ENCODE measurements at places on chromosomes 4 and X. TPM values are rescaled to one million over a fixed set of nuclear protein-coding genes. Genes with fewer than 3 reads are reported as not detected.

The TMSB15B gene
- total RNA-seq: not detected

The ITGB1BP2 gene
- 8.8 TPM for total RNA-seq

The NIPAL1 gene
- total RNA-seq: 22.0 TPM

The GUCY1A1 gene
- 28.6 TPM for total RNA-seq

DNA sequence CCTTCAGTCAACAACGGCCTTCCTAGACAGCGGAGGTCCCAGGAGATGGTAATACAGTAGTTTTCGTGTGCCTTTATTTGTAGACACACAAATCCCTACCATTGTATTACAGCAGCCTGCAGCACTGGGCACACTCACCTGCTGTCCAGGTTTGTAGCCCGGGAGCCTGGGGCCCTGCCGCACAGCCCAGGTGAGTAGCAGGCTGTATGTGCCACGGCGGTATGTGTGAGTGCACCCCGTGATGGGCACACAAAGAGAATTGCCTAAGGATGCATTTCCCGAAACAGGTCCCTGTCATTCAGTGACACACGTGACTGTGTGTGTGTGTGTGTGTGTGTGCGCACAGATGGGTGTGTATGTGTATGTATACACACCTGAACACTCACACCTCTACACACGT is 8.1 kb upstream of the SLC25A6 start:
- no peak overlapping the region for H3K4me3 ChIP-seq
- peaks cover 53% of the 10 kb centered on the region for H3K36me3 ChIP-seq
- H3K27ac ChIP-seq: no peak overlapping the region
- H3K4me1 ChIP-seq: no peaks in the 10 kb centered on the region
- DNase-seq: no peak

- H3K27me3 ChIP-seq: no peaks in the 10 kb centered on the region
- no peaks in the 10 kb centered on the region for H3K36me3 ChIP-seq
- no peaks in the 10 kb centered on the region for H3K4me1 ChIP-seq
- H3K27ac ChIP-seq: no peak overlapping the region
- DNase-seq: peak; percentile 80
- H3K4me3 ChIP-seq: no peak overlapping the region
Observed at GRCh38 chrX:38754102-38754790, 47.0 kb upstream of the MID1IP1 start.

- peaks cover 4% of the 10 kb centered on the region for H3K4me1 ChIP-seq
- no peak overlapping the region for H3K27ac ChIP-seq
- no peak for DNase-seq
- H3K27me3 ChIP-seq: no peaks in the 10 kb centered on the region
Observed at GRCh38 chrX:123476611-123477219, 256.1 kb downstream of the THOC2 start.

DNA sequence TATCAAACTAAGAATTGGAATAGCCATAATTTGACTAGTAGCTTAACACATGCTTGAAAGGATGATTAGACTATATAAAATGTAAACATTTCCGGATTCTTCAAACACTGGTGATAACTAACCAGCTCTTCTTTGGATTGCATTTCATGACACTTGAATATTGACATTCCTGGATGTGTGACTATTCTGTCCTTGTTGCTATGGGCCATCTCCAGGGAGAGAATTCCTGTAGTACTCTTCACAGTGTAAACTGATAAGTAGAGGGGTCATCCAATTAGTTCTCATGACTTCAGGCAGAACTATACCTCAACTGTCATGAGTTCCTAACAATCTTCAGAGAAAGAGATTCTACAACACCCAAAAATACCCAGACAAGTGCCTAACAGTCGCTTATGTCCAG is 1026.7 kb upstream of the TENM3 start:
- no peaks in the 10 kb centered on the region for H3K36me3 ChIP-seq
- no peaks in the 10 kb centered on the region for H3K27me3 ChIP-seq
- no peak overlapping the region for H3K27ac ChIP-seq
- no peak overlapping the region for H3K4me3 ChIP-seq

DNA sequence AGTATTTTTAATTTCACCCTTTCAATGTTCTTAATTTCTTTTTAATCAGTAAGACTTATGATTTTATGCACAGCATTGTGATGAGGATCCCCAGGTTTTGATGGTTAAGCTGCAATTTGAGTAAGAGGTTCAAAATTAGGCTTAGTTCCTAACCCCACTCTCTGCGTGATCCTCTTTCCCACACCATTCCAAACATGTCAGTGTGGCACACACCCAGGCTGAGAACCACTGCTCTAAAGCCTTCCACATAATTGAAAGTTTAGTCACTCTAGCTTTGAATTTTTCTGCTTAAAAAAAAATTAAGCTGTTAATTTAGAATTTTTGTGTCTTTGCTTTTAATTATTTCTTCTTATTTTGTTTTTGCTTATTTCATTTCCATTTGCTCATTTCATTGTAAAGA is 68.8 kb upstream of the SLC7A11 start:
- no peak for DNase-seq
- H3K4me1 ChIP-seq: no peaks in the 10 kb centered on the region
- H3K27ac ChIP-seq: no peak overlapping the region
- no peak overlapping the region for H3K4me3 ChIP-seq
- H3K36me3 ChIP-seq: no peaks in the 10 kb centered on the region

DNA sequence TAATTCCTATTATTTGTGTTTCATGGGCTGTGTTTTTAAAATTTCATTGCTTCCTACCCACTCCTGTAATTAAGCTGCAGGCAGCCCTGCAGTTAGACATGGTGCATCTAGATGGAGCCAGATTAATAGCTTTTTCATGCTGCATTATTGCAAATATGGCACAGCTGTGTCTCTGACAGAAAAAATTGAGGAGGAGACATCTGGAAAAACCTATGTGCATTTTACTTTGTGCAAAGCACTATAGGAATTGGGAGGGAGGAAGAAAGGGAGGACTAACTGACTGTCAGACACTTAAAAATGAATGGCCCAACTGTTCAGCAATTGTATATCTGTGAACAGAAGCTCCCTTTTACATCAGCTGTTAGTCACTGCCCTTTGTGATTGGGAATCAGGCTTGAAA is 8.1 kb upstream of the RPGR start:
- no peak overlapping the region for H3K27ac ChIP-seq
- no peaks in the 10 kb centered on the region for H3K27me3 ChIP-seq
- no peak overlapping the region for H3K4me3 ChIP-seq
- DNase-seq: no peak

DNA sequence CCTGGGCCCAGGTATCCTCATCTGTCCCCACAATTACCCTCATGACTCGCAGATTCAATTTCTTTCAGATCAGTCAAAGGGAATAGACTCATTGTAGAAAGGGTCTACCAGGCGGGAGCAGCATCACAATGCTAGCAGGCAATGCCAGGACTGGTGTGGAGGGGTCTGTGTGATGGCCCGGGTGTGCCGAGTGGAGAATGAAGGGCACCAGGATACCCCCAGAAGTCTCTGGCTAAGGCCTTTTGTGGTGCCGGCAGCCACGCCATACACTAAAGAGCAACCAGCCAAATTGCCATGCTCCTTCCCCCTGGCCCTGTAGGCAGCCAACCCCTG is 37.9 kb upstream of the RASL11B start:
- DNase-seq: no peak
- no peaks in the 10 kb centered on the region for H3K36me3 ChIP-seq
- peak overlapping the region; percentile 58 for H3K27ac ChIP-seq
- no peak overlapping the region for H3K4me3 ChIP-seq
- no peaks in the 10 kb centered on the region for H3K27me3 ChIP-seq

DNA sequence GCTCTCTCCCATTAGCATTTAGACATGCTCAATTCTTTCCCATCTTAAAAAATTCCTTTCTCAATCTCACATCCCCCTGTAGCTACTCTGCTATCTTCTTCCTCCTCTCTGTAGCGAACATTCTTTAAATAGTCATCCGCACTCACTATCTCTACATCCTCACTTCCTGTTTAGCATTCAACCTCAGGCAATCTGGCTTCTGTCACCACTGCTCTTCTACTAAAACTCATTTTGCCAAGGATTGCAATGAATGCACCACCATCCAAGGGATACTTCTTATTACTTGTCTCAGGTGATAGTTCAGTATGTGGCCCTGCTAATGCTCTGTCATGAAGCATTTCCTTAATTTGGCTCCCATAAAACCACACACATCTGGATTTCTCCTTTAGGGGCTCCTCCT is 10.9 kb upstream of the TET2 start:
- no peak overlapping the region for H3K27ac ChIP-seq
- H3K27me3 ChIP-seq: no peaks in the 10 kb centered on the region
- no peak overlapping the region for H3K4me3 ChIP-seq

- no peak for DNase-seq
- H3K36me3 ChIP-seq: no peaks in the 10 kb centered on the region
- no peak overlapping the region for H3K4me3 ChIP-seq
- peaks cover 21% of the 10 kb centered on the region for H3K4me1 ChIP-seq
- no peak overlapping the region for H3K27ac ChIP-seq
Observed at GRCh38 chr4:659851-660250, 14.2 kb downstream of the ATP5ME start.

- no peaks in the 10 kb centered on the region for H3K4me1 ChIP-seq
- no peak overlapping the region for H3K4me3 ChIP-seq
- no peaks in the 10 kb centered on the region for H3K36me3 ChIP-seq
- no peak overlapping the region for H3K27ac ChIP-seq
Observed at GRCh38 chr4:5112333-5113095, 61.2 kb downstream of the STK32B start.

- H3K36me3 ChIP-seq: peaks cover 5% of the 10 kb centered on the region
- no peak for DNase-seq
- H3K27ac ChIP-seq: no peak overlapping the region
- no peaks in the 10 kb centered on the region for H3K27me3 ChIP-seq
- H3K4me3 ChIP-seq: no peak overlapping the region
Observed at GRCh38 chrX:16765594-16765993, 20.7 kb upstream of the TXLNG start.

GRCh38 chr4:35228313-35228712 is 1016.0 kb downstream of the ARAP2 start:
- no peak overlapping the region for H3K4me3 ChIP-seq
- no peaks in the 10 kb centered on the region for H3K27me3 ChIP-seq
- no peaks in the 10 kb centered on the region for H3K4me1 ChIP-seq
- no peak for DNase-seq

DNA sequence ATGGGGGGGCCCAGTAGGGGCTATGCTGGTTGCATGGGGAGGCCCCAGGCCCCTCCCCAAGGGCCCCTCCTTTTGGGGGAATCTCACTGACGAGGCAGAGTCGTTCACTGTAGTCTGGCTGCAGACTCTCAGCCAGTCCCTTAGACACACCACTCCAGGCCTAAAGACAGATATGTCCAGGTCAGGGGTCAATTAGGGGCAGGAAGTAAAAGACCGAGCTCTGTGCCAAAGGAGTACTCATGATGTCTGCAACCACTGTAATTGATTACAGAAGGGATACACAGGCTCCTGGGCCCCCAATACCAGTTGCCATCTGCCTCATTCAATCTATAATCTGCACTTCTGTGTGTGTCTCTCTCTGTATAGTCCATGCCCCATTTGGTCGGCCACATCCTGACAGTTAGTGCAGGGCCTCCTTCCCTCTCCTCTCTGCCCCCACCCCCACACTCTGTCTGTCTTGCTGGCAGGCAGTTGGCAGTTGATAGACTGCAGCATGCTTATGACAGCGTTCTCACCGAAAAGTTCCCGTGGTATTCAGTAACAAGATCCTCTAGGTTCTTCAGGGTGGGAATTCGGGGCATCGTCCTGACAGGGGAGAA is 1.3 kb upstream of the CXorf65 start:
- no peak for DNase-seq
- no peak overlapping the region for H3K4me3 ChIP-seq
- H3K27ac ChIP-seq: no peak overlapping the region
- no peaks in the 10 kb centered on the region for H3K27me3 ChIP-seq

- H3K27me3 ChIP-seq: peaks cover 5% of the 10 kb centered on the region
- no peak for DNase-seq
- peak overlapping the region; percentile 40 for H3K4me3 ChIP-seq
- H3K4me1 ChIP-seq: no peaks in the 10 kb centered on the region
- no peak overlapping the region for H3K27ac ChIP-seq
Observed at GRCh38 chrX:65821721-65822496, 154.5 kb downstream of the MSN start.

DNA sequence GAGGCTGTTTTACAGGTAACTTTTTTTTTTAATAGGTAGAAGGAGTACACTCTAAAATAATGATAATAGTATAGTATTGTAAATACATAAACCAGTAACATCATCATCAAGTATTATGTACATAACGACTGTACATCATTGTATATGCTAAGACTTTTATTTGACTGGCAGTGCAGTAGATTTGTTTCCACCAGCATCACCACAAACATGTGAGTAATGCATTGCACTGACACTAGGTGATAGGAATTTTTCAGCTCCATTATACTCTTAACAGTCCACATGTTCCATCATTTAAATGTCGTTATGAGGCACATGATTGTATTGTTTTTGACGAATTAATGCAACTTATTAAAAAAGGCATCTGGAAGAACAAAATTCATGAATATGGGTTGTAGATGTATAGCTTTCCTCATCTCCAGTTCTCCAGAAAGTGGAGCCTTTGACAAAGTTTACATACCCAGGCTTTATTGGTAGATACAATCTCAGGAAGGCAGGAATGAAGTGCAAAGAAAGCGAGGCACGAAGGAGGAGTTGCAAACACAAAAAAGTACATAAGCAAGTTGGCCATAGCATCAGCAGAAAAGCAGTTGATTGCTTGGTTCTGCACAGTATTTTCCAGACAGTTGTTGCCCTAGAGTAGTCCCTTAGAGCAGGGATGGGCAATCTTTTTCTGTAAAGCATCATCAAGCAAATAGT is 336.9 kb upstream of the NR3C2 start:
- H3K4me3 ChIP-seq: no peak overlapping the region
- H3K36me3 ChIP-seq: no peaks in the 10 kb centered on the region
- no peak for DNase-seq
- H3K27me3 ChIP-seq: no peaks in the 10 kb centered on the region

DNA sequence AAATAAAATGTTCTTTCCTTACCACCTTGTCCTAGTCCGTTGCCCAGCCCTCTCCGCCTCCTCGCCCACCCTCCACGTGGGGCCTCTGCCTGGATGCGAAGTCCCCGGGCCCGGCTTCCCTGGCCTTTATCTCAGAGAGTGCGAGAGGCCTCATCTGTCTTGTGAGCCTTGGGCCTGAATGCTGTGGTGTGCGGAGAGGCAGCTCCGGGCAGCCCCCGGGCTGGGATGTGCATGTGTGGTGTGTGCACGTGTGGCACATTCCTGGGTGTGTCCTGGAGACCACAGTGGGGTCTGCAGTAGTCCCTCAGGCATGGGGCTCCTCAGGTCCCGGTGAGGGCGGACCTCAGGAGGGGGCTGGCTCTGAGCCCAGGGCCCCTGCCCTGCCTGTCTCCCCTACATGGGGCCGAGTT is 31.4 kb downstream of the DOK7 start:
- H3K4me3 ChIP-seq: no peak overlapping the region
- no peaks in the 10 kb centered on the region for H3K36me3 ChIP-seq
- H3K27me3 ChIP-seq: no peaks in the 10 kb centered on the region

DNA sequence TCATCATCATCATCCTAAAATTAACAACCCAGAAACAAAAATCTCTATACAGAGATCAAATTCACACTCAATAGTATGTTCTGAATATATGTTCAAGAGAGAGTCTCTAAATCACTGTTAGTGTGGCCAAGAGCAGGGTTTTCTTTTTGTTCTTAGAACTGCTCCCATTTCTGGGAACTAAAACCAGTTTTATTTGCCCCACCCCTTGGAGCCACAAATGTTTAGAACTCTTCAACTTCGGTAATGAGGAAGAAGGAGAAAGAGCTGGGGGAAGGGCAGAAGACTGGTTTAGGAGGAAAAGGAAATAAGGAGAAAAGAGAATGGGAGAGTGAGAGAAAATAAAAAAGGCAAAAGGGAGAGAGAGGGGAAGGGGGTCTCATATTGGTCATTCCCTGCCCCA is 32.3 kb downstream of the CYBB start:
- no peaks in the 10 kb centered on the region for H3K4me1 ChIP-seq
- no peak overlapping the region for H3K4me3 ChIP-seq
- no peak for DNase-seq
- H3K27ac ChIP-seq: no peak overlapping the region
- H3K36me3 ChIP-seq: no peaks in the 10 kb centered on the region
